ENCODE measurements at places on chromosomes 11 and 22. TPM values are rescaled to one million over a fixed set of nuclear protein-coding genes. Genes with fewer than 3 reads are reported as not detected.
A peak's percentile ranks its signal among the peaks of the same experiment; 100 is the strongest.

- DNase-seq, result no peak
Measured at GRCh38 chr22:23177197-23177596, 3.1 kb upstream of the BCR start.

DNA sequence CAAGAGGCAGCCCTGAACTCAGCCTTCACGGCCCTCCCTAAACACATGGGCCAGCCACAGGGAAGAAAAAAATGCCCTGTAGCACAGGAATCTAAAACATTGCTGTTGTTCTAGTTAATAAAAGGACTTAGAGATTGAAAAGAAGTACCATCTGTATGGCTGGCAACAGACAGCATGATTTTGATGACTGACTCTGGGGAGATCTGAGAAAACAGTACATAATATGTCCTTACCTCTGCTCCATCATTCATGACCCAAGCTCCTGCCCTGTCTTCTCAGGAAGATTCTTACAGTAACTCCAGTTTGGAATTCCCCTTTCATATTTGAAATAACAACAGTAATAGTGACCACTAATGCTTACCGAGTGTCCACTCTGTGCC lies 244.2 kb downstream of the ETS1 start:
- DNase-seq, result no peak

- peak; percentile 48 for DNase-seq
Measured at GRCh38 chr11:85685820-85686459, at the start of gene CCDC89. TSS of gene CCDC89 (minus strand) at chr11:85686195. CDS start at chr11:85686130, 65 bp downstream.

GRCh38 chr11:46736615-46737014 lies 17.6 kb downstream of the F2 start:
- DNase-seq, result no peak

DNA sequence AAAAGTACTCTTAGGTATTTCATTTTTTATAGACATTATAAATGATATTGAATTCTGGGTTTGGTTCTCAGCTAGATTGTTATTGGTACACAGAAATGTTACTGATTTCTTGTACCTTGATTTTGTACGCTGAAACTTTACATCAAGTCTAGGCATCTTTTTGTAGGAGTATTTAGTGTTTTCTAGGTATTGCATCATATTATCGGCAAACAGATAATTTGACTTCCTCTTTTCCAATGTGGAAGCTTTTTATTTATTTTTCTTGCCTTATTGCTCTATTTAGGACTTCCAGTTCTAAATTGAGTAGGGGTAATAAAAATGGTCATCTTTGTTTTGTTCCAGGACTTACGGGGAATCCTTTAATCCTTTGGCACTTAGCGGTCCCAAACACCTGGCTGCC lies 676.6 kb upstream of the CCDC179 start:
- DNase-seq, result no peak

GRCh38 chr11:21552911-21553310 lies 640.0 kb upstream of the ANO5 start:
- no peak for DNase-seq

DNA sequence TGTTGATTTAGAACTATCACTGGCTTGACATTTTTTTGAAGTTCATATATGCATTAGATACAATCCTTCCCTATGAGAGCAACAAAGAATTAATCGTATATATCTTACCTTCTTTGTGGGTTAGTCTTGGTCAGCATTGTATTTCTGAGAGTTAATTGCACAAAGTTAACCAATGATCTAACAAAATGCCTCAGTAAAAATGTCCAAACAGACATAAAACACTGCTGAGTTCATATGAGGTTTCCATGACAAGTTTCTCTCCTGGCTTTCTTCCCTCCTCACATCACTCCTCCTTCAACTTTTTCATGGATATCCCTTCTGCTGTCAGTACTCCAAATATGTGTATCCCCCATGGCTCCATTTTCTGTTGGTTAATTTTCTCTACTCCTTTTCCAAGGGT lies 9.0 kb downstream of the MAP6 start:
- DNase-seq, result no peak

GRCh38 chr11:29328961-29329441 lies 687.8 kb downstream of the KCNA4 start:
- DNase-seq, result no peak

DNA sequence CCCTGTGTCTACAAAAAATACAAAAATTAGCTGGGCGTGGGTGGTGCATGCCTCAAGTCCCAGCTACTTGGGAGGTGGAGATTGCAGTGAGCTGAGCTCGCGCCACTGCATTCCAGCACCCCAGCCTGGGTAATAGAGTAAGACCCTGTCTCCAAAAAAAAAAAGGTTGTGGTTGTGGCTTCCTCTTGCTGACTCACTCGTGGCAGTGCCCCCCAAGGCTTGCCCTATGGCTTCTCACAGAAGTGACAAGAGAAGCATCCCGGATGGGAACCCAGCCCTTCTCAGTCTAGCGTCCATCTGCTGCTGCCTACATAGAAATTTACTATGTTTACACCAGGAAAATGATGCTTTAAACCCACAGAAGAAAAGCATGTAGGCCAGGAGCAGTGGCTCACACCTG lies 68.5 kb upstream of the PITPNB start:
- no peak for DNase-seq

The OSBP2 gene
- total RNA-seq, result 4.1 TPM

The EIF1AD gene
- 31.6 TPM for total RNA-seq

The OR51B4 gene
- total RNA-seq, result not detected

The DEUP1 gene
- total RNA-seq, result not detected

The FZD4 gene
- total RNA-seq, result 21.7 TPM

The OR52A1 gene
- total RNA-seq, result not detected

The PARVA gene
- total RNA-seq, result 34.3 TPM
